Fibroblast of skin of back (primary cell): ENCODE measurements at places on chromosomes 2 and 18.

GRCh38 chr2:211453311-211453887, 897.0 kb downstream of the CPS1 start:
- no peak for DNase-seq

DNA sequence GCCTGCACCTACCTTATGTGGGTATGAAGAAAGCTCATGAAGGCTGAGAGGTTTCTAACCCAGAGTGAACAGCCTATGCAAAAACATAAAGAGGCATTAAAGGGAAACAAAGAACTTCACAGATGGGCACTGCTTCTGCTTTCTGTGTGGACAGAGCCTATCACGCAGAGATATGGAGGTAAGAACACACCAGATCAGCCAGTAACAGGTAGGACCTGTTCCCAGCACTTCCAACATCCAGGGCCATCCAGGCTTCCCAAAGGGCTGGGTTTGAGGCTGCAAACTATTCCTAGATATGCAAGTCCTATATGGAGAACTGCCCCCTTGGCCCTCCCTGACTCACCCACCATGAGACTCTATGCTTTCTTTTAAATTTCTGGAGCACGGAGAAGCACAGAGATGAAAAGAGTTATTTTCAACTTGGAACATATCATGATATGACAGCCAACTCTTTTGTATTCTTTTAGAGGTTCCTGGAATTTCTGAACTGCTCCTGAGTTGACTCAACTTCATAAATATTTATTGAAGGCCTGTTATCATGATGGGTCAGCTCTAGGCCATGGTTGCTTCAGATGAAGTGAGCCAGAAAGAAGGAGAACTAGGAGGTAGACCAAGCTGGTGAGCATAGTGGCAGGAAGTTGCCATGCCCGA, 77.4 kb upstream of the PPP1CB start:
- DNase-seq, result peak; percentile 83

- DNase-seq, result peak; percentile 91
These were observed 85.3 kb downstream of the SPP2 start for GRCh38 chr2:234135750-234136221.

DNA sequence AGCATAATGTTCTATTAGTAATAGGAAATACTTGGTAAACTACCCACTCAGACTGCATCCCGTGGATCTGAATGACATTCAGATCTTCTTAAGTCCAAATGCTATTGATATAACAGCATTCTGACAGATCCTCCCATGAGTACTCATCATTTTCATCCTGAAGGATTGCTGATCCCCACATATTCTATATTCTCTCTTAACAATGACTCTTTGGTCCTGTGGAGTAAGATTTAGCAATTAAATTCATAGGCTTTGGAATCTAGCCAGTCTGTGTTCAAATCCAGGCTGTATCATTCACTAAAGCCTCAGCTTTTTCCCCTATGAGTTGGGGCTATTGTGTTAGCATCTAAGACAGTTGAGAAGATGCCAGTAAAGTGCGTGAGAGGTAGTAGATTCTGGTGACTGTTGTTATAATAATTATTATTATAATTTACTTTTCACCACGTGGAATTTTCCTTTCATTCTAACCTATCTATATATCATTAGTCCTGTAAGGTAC, 591.3 kb upstream of the SYT4 start:
- no peak for DNase-seq

DNA sequence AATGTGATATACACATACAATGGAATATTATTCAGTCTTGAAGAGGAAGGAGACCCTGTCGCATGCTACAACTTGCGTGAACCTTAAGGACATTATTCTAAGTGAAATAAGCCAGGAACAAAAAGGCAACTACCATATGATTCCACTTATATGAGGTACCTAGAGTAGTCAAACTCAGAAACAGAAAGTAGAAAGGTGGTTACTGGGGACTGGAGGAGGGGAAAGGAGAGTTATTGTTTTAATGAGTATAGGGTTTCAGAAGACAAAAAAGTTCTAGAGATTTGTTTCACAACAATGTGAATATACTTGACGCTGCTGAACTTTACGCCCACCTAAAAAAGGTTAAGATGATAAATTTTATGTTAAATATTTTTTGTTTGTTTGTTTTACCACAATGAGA, 47.0 kb downstream of the CXCR4 start:
- DNase-seq, result no peak

- peak; percentile 91 for DNase-seq
These were observed 14.8 kb upstream of the C2orf66 start for GRCh38 chr2:196823750-196824522.

GRCh38 chr2:222613715-222614331, 42.1 kb downstream of the FARSB start:
- DNase-seq, result peak; percentile 49
